ENCODE measurements at places on chromosomes 5 and 9. TPM values are rescaled to one million over a fixed set of nuclear protein-coding genes. Genes with fewer than 3 reads are reported as not detected.

TMCO6 gene
- 21.0 TPM for polyA plus RNA-seq

DNA sequence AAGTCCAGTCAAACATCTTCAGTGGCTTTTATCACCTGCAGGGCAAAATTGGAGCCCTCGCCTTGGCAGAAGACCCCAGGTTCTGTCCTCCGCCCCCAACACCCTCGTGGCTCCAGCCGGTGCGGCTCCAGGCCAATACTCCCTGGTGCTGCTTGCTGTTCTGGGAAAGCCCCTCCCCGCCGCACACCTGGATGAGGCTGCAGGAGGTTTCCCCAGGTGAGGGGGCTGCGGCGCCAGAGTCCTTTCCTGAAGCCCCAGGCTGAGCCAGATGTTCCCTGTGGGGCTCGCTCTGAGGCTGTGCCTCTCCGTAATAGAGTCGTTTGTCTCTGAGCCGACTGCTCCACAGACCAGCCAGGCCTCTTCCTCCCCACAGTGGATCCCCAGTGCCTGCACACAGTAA lies 375.4 kb upstream of the IRX1 start:
- DNase-seq: no peak

DNA sequence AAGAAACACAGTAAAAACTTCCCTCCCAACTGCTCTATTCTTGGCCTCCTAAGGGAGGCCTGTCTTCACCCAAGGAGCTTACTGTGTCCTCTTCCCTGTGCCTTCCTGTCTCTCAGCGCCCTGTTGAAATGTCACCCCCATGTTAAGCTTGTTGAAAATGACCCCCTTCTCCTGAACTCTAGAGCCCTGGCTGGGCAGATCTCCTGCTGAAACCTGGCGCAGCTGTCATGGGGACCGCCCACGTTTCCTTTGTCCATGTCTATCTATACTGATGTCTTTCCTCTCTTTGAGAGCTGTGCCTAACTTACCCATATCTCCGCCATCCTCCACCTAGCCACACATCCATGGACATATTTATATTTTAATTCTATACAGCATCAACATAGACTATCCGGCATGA lies 33.3 kb downstream of the PTCH1 start:
- DNase-seq: no peak

DNA sequence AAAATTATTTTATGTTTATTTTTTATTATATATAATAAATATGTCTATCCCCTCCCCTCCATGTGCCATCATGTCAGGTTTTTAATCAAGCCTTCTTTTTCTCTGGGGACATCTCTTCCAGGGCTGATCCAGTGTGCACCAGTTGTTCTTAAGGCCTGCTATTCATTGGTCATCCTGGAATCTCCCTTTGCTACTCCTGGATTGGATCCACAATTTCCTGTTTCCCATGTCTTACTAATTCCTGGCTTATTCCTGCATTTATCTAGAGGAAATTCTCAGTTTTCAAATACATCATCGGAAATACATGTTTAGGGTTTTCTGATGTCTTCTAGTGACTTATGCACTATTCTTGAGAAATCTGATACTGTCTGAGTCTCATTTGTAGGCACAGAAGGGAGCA lies 56.8 kb downstream of the ANGPTL2 start:
- DNase-seq: no peak

- no peak for DNase-seq
Measured at GRCh38 chr5:149212198-149212951, 59.3 kb upstream of the AFAP1L1 start.

DNA sequence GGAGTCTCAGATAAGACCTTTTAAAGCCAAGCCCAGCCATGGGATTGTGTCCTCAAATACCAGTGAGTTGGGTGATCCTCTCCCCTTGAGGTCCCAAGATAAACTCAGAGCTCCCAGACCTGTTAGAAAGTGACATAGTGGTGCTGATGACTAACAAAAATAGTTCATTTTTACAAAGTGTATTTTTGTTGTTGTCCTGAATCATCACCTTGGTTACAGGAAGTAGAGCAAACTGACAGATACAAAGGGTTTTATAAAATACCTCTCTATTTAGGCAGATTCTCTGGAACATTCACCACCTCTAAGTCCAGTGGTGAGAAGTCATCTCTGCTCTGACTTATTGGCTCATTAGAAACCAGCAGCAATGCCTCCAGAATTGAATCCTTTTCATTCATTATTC lies 259.3 kb downstream of the CEMIP2 start:
- DNase-seq: no peak

DNA sequence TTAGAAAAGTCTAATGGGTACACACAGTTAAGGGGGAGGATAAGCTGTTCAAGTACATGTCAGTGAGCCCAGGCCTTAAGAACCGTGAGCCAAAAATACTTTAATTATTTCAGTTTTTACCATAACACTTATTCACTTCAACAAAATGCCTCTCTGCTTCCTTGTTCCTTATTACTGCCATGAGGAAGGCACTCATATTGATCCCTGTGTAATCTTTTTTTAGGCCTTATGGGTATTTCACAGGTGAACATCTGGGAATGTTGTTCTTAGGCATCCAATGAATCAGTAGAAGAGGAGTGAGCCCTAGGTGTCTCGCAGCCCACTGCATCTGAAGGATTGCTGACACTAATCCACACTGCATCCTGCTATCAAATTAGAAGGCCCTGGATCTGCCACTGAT lies 13.5 kb upstream of the DMAC1 start:
- no peak for DNase-seq

Measured in spleen (tissue), 13 donors.